ENCODE measurements at places on chromosomes 11 and 22. TPM values are rescaled to one million over a fixed set of nuclear protein-coding genes. Genes with fewer than 3 reads are reported as not detected.
A peak's percentile ranks its signal among the peaks of the same experiment; 100 is the strongest.

- DNase-seq: no peak
Observed at GRCh38 chr11:100214791-100215190, 472.3 kb upstream of the ARHGAP42 start.

DNA sequence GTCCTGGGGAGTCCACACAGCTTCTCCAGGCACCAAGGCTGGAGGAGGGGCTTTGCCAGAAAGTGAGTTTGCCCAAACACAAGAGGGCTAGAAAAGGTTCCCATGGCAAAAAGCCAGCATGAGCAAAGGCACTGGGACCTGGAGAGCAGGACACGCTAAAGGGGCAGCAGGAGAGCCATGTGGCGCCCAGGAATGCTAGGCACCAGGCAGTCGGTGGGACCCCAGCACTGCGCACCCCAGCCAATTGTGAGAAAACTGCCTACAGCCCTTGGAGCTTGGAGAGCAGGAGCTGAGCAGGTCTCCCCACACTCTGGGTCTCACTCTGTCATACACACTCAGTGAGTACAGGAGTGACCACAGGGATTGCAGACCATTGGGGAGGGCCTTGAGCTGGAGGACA is 5.2 kb upstream of the RAB1B start:
- no peak for DNase-seq

GRCh38 chr11:5808500-5809121 is at the start of gene OR52N2:
TSS of gene OR52N2 (plus strand) at chr11:5808924. CDS start at chr11:5820336, 11,412 bp downstream.
- peak; percentile 74 for DNase-seq

GRCh38 chr11:71530602-71531001 is 3.5 kb downstream of the KRTAP5-7 start:
- no peak for DNase-seq

- DNase-seq: peak; percentile 67
Observed at GRCh38 chr11:120424185-120424969, 87.2 kb upstream of the GRIK4 start.

- peak; percentile 58 for DNase-seq
Observed at GRCh38 chr22:24758164-24758799, 16.2 kb downstream of the PIWIL3 start.

DNA sequence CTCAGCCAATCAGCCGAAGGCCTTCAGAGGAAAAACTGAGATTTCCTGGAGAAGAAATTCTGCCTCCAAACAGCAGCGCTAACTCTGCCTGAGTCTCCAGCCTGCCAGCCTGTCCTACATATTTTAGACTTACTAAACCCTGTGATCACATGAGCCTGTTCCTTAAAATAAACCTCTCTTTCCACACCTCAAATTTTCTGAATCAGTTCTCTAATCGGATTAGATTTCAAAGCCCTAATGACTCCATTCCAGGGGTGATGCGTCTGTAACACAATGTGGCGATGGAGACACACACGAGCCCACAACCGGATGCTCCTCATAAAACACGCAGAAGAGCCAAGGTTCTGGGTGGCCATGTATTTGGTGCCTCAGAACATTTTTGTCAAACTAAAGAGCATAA is 1371.2 kb downstream of the BRD1 start:
- DNase-seq: no peak

- no peak for DNase-seq
Observed at GRCh38 chr11:77054084-77054483, 12.7 kb upstream of the CAPN5 start.

DNA sequence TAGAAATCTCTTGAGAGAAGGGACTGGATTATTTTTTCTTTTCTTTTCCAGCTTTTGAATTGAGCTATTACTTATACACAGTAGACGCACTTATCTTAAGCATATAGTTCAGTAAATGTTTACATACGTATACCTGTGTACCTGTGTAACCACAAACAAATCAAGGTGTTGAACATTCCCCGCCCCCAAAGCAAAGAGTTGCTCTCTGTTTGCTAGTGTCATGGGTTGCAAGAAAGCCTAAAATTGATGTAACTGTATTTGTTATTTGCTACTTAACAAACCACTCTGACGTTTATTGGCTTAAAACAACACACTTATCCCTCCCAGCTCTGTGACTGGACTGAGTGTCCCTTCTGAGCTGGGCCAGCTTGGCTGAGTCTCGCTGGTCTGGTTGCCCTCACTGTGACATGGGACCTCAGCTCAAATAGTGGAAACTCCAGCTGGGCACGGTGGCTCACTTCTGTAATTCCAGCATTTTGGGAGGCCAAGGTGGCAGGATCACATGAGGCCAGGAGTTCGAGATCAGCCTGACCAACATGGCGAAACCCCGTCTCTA is 25.4 kb upstream of the CABP2 start:
- no peak for DNase-seq

GRCh38 chr22:24393848-24394247 is 33.6 kb upstream of the ADORA2A start:
- no peak for DNase-seq

DNA sequence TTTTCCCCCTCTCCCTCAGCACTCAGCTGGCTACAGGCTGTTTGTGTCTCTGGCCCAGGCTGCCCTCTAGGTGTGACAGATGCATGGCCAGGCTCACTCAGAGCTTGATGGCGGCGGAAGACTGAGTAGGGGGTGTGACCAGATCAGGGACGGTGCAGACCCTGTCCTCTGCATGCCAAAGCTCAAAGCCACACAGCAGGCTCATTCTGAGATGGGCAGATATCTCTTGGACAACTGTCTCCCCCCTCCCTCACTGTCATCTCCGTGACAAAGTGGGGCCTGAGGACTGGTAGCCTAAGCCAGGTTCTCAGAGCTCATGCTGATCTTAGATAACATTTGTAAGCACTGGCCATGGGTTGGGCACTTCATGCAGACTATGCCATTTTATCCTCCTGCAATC is 231.3 kb downstream of the DSCAML1 start:
- no peak for DNase-seq

- DNase-seq: peak; percentile 54
Observed at GRCh38 chr11:44833877-44834452, 107.2 kb downstream of the TSPAN18 start.

Gene AQP11
- 23.5 TPM for polyA plus RNA-seq

Gene CAT
- polyA plus RNA-seq: 82.7 TPM

Gene SHISAL1
- 0.56 TPM for polyA plus RNA-seq
